Urinary bladder (tissue), 4 donors: ENCODE measurements at places on chromosomes 16 and 17. TPM values are rescaled to one million over a fixed set of nuclear protein-coding genes. Genes with fewer than 3 reads are reported as not detected.
A peak's percentile ranks its signal among the peaks of the same experiment; 100 is the strongest.

GRCh38 chr16:79735271-79735670, 134.7 kb upstream of the MAF start:
- no peak for DNase-seq

DNA sequence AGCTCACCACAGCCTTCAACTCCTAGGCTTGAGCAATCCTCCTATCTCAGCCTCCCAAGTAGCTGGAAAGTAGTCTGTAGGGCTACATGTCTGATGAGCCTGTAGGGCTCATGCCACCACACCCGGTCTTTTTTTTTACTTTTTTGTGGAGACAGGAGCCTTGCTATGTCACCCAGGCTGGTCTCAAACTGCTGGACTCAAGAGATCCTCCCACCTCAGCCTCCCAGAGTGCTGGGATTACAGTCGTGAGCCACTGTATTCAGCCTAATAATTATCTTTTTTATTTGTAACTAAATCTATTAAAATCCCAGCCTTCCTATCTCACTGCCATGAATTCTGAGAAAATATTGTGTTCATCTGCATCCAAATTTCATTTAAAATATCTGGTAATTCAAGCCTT, 15.1 kb downstream of the BRIP1 start:
- no peak for DNase-seq

DNA sequence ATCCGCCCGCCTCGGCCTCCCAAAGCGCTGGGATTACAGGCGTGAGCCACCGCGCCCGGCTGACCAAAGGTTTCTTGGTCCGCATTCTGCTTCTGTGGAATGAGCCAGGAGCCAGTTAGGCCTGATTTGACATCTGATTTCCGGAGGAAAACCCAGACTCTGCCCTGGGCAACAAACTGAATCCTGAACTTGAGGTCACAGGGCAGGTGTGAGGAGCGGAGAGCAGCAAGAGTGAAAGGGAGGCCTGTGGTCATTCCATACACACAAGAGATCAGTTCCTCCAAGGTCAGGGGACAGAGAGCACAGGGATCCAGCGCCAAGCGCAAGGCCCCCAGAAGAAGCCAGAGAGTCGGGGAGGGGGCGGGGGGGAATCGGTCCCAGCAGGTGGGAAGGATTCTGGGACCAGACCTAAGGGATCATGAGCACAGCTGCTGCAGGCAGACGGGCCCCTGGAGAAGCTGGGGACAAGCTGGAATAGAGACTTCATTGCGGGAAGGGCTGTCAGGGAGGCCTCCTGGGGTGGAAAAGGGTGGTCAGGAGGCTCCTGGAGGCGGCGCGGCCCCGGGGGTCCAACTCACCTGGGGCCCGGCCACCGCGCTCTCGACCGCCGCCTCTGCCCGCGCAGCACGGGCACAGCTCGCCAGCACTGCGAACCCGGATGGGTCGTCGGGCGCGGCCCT, 436 bp downstream of the SHPK start:
- DNase-seq: no peak

GRCh38 chr16:86221085-86221484, 289.2 kb upstream of the FOXF1 start:
- no peak for DNase-seq

DNA sequence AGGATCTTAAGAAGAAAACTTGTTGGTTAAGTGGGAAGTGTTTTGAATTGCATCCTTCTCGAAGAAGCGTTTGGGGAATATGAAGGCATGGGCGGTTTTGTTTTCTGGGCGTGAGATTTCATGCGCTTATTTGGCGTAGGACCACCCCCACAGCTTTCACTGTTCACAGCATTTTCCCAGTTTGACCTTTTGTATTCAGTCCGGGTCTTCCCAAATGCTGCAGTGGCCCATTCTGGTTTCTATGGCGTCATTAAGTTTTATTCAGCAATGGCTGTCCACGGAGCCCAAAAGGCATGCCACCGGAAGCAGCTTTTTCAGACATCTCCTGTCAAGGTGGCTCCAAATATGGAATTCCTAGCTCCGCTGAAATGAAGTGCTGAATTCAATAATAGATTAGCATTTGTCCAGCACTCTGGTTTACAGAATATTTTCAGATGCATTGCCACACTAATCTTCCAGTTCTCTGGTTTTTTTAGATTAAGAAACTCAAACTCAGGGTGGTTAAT, 90.6 kb upstream of the FBXO47 start:
- DNase-seq: no peak

DNA sequence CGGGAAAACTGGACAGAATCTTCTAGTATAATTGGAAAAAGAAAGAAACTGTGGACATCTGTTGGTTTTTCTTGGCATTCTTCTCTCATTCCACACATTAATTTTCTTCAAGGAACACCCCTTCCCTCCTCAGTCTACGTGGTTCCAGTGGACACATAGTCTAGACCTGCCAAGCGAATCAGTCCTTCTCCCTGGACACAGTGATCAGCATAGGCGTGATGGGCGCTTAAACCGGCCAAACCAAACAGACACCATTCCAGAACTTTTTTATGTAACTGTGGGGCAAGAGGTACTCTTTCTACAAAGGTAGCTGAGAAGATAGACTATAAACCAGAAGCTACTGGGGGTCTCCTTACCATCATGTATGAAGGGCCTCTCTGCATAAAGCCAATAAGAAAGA, 121.8 kb upstream of the COX10 start:
- DNase-seq: no peak

GRCh38 chr16:1903845-1904840, 14.1 kb downstream of the HS3ST6 start:
- DNase-seq: no peak

GRCh38 chr17:28426081-28426519, 20.1 kb upstream of the SLC46A1 start:
- DNase-seq: no peak

- no peak for DNase-seq
Observed at GRCh38 chr17:82302991-82303943, 14.1 kb downstream of the CD7 start.

- DNase-seq: no peak
Observed at GRCh38 chr17:18261146-18261515, 669 bp downstream of the MIEF2 start.

- DNase-seq: no peak
Observed at GRCh38 chr17:80499961-80500665, 23.7 kb upstream of the NPTX1 start.

DNA sequence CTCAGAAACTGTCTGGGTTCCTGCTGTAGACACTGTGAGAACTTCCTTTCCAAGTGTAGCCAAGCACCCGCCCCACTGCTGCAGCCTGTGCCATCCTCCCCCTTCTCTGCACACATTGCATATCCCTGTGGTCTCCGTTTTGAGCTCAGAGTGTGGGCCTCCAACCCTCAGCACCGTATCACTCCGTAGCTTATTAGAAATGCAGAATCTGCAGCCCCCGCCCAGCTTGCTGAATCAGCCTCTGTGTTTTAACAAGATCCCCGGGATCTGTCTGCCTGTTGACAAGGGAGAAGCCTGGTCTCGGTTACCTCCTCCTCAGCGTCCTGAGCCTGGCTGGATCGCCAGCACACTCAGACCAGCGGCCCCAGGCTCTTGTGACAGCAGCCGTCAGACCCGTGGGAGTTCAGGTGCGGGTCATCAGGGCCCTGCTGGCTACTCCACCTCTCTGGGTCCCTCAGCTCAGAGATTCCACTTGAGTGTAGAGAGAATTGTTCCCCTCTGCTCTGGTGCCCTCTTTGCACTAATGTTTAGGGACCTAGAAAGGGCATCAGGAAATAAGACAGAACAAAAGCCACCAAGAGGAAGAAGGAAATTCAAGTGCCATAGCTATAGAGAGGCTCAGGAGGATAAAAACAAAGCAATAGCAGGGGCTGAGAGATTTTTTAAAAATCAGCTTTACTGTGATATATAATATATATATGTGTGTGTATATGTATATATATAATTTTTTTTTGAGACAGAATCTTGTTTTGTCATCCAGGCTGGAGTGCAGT, 92.3 kb downstream of the PITPNC1 start:
- no peak for DNase-seq

DNA sequence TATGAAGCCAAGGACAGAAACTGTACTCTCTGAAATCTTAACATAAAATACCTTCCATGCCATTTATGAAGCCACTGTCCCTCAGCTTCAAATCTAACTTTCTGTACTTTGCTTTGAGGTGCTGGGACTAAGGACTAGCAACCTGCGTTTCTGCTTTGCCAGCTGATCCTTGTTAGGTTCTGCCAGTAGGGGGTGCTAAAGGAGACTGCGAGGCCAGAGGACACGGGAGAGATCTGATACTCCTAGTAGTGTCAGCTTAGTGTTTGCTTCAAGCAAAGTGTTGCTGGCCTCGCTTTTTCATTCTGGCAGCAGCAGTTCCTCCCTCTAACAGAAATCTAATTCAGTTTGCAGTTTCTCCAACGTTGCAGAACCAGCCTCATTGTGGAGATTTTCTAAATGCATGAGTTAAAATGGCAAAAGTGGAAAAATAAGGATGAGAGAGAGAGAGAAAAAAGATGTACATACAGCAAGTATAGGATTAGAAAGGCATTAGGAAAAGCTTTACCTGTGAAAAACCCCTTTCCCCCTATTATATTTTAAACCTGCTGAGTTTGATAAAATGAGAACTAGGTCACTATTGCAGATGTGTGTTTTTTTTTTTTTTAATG, 297.5 kb downstream of the CA10 start:
- DNase-seq: no peak

DNA sequence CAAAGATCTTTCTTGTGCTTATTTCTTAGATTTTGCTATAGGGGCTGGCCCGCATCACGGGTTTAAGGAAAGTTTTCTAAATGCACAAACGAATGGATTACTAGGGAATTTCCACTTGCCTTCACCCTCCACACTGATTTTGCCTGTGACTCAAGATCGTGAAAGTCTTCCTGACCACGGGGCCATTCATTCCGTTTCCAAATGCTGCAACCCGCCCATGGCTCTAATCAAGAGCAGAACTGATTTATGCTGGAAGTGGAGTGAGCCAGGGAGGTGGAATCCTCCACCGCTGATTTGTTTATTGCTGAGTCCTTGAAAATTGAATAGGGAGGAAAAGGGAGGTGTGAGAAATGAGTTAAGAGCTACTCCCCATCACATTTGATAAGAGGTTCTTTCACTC, 52.4 kb downstream of the CA10 start:
- DNase-seq: peak; percentile 10

DNA sequence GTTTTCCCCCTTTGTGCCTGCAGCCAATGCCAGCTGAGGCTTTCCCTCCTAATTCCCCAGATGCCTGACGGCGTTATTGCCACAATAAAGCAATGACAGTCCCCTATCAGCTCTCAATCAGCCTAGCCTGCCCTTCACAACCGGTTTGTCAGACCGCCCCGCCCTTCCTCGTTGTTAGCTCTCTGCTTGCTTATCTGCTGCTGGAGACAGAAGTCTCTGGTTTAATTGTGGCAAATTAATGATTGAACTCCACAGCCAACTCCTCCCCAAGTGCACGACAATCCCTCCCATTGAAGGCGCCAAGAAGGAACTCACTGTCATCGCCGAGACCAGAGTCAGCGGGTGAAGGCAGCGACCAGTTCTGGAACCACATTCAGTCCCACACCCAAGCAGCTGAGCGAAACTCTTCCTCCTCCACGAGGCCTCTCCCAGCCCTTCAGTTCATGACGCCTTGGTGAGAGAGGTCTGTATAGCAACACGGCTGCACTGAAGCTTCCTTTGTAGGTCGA, 474.4 kb downstream of the SLC39A11 start:
- DNase-seq: peak; percentile 80

DNA sequence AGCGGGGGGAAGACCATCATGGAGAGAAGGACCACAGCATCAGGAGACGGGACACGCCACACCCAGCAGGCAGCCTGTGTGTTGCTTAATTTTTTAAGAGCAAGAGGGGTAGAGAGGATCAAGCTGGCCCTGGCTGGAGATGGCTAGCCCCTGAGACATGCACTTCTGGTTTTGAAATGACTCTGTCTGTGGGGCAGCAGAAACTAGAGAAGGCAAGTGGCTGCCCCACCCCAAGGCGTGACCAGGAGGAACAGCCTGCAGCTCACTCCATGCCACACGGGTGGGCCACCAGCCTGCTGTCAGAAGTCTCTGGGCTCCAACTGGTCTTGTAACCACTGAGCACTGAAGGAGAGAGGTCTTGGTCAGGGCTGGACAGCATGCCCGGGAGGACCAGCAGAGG, 75.5 kb downstream of the SOCS1 start:
- no peak for DNase-seq

DNA sequence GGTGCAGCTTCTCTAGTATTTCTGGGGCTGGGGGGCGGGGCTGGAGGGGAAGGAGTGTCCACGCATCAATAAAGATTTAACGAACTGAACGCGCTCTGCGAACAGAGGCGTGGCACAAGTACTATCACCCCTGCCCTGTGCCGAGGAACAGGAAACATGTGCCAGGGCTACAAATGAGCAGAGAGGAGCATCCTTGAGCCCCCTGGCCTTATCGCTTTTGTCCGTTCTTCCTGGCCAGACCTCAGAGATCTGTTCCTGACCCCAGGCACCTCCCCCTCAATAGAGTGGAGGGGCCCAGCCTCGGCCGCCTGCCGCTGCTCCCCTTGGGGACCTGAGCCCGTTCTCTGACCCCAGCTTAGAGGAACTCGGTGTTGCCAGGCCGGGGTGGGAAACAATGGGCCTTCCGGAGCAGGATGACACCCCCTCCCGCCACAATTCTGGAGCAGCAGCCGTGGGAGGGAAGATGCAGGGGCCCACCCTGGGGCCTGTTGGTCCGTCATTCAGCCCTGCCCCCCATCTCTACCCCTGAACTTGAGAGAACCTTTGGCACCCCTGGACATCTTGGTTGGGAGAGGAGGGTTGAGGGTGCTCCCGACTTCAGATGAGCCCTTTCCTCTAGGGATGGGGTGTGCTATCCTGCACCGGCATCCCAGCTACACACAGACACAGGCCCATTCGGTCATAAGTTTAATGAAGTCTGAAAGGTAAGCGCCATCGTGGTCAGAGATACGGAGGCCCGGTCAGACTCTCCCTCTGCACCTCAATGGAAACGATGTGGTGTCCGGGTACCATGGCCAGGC, 1.1 kb downstream of the NAA38 start:
- DNase-seq: no peak

DNA sequence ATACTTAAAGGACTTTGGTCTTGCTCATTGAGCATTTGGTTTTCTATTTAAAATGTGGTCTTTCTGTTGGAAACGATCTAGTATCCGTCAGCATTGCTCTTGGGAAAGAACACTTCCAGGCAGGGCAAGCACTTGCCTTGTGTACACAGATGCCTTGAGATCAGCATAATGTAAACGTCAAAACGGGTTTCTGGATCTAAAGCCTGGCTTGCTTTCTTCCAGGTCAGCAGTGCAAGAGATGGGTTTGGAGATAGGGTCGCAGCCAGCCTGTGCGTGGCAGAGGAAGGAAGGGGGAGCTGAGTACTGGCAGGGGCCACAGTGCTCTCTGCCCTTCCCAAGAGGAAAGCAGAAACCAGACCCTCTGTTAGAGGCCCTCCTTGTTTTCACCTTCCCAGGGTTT, 175.5 kb downstream of the LGALS9B start:
- DNase-seq: no peak

- DNase-seq: no peak
Observed at GRCh38 chr17:1956134-1956533, 69.0 kb downstream of the RTN4RL1 start.

CDK3 gene
- 3.5 TPM for total RNA-seq

ELMO3 gene
- total RNA-seq: 2.7 TPM

POLR3K gene
- total RNA-seq: 3.4 TPM

PRCD gene
- 7.1 TPM for total RNA-seq

ZG16B gene
- total RNA-seq: 2.4 TPM

SERPINF2 gene
- 0.37 TPM for total RNA-seq

TPPP3 gene
- total RNA-seq: 24.0 TPM

ST3GAL2 gene
- 30.5 TPM for total RNA-seq

CRHR1 gene
- 0.26 TPM for total RNA-seq

PSMD12 gene
- 48.0 TPM for total RNA-seq
